ENCODE measurements at places on chromosomes 2 and 18.

DNA sequence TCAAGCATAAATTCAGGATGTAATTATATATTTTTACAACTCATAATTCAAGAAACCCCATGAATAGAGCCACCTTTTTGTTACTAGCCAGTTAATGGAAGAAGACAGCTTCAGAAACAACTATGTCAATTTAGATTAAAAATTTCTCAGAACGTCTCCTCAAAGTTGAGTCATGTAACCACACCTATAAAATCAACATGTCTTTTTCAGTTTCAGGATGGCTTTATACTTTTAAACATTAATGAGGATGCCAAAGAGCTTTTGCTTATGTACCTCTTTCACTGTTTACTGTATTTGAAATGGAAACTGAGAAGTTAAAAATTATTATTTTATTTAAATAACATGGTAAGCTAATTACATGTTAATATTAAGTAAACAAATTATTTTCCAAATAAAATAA, 280.1 kb downstream of the PTH2R start:
- no peak for DNase-seq

DNA sequence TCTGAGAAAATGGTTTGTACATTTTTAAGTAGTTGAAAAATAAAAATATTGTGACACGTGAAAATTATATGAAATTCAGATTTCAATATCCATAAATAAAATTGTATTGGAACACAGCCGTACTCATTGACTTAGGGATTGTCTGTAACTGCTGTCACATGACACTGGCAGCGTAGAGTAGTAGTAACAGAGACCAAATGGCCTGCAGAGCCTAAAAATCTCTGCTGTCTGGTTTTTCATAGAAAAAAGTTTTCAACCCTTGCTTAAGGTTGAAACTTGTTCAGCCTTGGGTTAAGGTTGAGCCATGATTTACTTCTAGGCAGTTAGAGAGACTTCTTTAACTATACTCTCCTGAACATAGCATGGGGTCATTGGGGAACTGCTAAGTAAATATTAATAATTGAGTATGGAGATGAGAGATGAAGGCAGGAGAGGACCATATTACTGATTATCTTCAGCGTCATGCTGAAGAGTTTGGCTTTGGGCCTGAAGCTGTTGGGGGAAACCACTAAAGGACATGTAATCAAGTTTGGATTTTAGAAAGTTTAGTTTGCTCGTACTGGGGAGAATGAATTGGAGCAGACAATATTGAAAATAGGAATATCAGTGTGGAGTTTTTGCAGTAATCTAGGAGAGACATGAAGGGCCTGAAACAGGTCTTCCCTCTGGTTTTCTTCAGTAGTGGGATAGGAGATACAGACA, 16.2 kb downstream of the EML4 start:
- no peak for DNase-seq

- DNase-seq: peak; percentile 41
Observed at GRCh38 chr18:23259701-23260681, 124.7 kb downstream of the CABLES1 start.

- no peak for DNase-seq
Observed at GRCh38 chr2:21571686-21572085, 447.9 kb downstream of the TDRD15 start.

DNA sequence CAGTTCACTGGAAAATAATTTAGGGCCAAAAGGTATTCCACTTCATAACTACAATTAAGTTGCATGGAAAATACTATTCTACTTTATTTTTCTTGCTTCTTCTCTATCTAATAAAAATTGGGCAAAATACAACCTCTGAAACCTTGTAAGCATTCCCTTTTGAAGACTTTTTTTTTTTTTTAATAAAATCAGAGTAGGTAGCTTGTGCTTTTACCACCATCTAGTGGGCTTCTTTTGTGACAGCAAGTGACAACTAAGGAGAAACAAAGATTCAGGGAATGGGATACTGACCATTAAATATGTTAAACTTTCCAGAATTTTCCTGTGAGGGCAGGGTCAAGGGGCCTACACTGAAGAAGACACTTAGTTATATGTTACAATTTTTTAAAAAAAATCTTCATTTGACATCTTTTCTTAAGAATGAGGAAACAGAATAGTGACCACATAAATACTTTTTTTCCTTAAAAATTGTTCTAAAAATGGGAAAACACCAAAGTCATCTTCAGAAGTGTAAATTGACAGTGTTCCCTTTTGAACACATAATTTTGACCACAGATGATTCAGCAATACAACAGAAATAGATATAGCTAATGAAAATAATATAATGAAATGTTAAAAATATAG, 1183.2 kb upstream of the ACVR2A start:
- DNase-seq: no peak
